ENCODE measurements at places on chromosomes 16 and 17.

- no peak for DNase-seq
Measured at GRCh38 chr16:69725480-69726312, 664 bp downstream of the NQO1 start.

DNA sequence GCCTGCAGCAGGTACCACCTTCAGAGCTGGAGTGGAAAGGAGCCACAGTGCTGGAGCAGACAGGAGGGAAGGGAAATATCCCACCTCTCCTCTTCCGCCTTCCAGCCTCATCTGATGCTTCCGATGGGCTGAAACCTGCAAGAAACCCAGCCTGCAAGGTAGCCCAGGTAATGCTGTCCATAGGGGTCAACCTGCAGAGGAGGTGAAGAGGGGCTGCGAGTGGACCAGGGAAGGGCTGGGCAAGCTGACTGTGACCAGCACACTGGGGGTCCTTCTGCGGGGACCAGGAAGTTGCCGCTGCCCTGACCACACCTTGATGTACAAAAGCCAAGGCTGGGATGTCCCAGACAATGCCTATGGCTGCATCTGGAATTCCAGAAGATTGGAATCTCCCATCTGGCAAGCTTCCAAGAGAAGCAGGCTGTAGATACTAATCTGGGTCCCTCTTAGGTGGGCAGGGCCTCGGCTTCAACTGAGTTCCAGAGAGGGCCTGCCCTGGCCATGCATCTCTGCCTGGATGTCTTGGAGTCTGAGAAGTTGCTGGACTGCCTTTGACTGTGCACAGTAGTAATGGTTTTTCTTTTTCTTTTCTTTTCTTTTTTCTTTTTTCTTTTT lies 5.8 kb downstream of the FOXL1 start:
- DNase-seq: no peak

DNA sequence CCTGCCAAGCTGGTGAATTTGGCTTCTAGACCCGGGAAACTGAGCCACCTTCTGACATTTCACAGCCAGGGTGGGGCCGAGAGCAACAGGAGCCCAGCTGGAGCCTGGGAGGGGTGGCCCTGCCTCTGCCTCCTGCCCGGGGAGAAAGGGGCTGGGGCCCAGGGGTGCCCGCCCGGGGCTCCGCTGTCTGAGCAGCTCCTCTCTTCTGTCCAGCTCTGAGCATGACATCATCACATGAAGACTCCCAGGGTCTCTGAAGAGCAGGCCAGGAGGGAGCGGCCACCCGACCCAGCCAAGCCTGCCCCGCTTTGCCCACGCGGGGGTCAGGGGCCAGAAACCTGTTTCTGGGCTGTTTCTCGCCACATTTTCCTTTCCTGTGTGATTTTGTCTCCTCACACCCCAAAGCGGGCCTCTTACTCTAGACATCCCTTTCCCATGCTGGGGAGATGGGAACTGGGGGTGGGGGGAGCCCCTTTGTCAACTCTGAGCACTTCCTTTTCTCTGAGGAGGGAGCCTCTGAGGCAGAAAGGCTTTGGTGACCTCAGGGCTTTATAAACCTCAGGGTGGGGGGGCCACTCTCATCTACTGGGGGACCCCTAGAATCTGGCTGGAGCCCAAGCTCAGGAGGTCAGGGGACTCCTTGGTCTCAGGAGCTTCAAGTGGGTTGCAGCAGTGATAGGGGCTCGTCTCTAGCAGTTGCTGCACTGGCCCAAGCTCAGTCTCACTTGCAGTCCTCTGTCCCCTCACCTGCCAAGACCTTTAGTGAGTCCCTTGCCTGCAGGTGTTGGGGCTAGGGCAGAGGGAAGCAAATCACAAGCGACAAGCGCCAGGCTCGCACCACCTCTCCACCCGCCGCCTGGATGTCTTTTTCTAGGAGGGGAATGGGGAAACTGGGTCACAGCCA lies 7.6 kb downstream of the UBALD2 start:
- peak; percentile 43 for DNase-seq

DNA sequence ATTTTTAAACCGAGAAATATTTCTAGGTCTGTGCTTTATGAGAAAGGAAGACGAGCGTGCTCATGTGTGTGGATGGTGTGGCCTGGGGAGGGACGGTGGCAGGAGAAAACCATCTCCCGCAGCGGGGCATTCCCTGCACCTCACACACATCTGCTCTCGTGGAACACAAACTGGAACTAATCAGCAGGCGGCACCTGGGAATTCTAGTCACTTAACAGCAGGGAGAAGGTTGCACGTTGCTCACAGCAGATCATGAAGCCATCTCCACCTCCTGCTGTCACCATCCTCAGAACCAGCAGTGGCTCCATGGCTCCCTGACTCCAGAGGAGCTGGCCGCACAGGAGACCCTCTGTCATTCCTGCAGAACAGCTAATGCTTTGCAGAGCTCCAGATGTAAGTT lies 35.2 kb downstream of the ADCY9 start:
- DNase-seq: no peak
